CD4-positive, alpha-beta T cell treated with Interleukin-4 for 1 hour (primary cell): ENCODE measurements at places on chromosomes 2 and 18.

- DNase-seq = no peak
These were observed 171.3 kb downstream of the LOXHD1 start for GRCh38 chr18:46485675-46486194.

GRCh38 chr2:60898567-60898966 is 17.2 kb downstream of the REL start:
- no peak for DNase-seq

DNA sequence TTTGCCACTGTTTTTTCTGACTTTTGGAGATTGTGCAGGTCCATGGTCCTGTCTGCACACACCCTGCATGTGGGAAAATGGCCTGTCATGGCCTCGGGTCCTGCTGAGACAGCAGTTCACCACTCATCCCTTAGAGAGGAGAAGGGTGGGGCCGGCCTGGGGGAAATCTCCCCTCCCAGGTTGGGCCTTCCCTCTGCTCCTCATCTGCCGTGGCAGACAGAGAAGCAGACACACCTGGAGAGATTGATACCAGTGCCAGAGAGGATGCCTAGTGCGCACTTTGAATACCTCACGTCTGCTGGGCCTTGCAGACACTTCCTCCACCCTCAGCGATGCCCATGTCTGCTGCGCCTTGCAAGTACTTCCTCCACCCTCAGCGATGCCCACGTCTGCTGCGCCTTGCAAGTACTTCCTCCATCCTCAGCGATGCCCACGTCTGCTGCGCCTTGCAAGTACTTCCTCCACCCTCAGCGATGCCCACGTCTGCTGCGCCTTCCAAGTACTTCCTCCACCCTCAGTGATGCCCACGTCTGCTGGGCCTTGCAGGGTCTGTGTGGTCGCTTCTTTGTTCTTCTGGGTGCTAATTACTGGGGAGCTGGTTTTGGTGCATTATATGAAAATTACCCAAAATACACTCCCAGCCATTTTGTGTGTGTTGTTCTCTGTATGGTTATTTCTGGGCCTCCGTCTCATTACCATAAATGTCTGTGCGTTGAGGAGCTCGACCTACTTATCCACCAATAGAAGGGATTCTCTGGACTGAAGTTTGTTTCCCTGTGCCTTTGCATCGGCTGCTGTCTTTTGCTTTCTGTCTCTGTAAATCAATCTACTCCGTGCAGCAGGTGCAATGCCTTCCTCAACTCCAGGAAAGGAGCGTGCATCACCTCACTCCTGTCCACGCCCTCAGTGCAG is 186.9 kb upstream of the PXDN start:
- no peak for DNase-seq

GRCh38 chr2:148893906-148894305 is 18.9 kb downstream of the KIF5C start:
- DNase-seq = no peak

DNA sequence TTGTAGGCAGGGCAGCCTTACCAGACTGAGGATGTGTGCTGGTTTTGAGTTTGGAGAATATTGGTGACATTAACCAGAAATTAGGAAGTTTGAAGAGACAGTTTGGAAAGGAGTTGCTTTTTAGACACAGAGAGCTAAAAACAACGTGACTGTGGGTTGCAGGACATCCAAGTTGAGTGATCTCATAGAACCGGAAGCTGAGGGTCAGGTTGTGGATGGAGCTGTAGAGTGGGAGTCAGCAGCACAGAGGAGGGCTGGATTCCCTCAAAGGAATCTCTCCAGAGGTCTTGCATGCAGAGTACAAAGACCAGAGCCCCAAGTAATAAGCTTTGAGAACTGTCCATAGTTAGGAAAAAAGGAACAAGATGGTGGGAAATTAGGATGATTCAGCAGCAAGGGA is 9.3 kb downstream of the MAPRE3 start:
- DNase-seq = no peak

DNA sequence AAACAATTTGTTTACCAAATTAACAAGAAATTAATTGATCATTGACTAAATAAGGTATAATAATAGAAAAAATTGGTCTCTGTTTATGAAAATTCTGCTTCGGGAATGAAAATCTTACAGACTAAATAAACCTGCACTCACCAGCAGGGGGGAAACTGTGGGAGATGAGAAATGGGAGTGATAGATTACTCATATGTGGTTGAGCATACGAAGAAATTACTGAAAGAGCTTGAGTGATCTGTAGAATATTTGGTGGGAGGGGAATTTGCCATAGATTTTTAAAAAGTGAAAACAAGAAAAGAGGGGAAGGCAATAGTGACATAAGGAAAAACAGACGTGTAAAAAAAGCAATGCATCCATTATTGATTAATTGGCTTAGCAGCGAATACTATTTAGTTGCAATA is 2.2 kb downstream of the HMSD start:
- no peak for DNase-seq

GRCh38 chr2:216757532-216757931 is 62.2 kb upstream of the IGFBP5 start:
- no peak for DNase-seq

GRCh38 chr2:226743915-226744314 is 55.7 kb downstream of the IRS1 start:
- no peak for DNase-seq

- DNase-seq = no peak
These were observed 161.7 kb downstream of the SP3 start for GRCh38 chr2:173803449-173803848.

DNA sequence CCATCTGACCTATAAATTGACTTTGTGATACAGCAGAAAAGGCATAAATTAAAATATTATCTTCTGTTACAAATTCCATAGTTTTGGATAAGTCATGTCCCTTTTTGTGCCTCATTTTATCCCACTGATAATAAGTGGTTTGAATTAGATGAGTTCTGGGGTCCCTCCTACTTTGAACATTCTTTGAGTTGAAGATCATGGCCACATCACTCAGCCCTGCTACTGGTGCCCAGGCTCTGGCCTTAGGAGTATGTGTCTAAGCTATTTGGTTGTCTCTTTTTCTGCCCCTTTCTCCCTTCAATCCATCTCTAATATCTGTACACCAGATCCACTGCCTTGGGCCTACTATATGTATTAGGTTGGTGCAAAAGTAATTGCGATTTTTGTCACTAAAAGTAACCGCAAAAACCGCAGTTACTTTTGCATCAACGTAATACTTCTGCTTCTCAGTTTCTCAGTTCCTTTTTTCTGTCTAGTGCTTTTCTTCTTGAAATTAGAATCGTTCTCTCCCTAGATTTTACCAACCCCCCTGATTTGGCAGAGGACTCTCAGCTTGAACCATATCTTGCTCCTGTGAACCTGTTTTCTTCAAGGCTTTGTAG is 362.5 kb upstream of the TNP1 start:
- DNase-seq = peak; percentile 26

DNA sequence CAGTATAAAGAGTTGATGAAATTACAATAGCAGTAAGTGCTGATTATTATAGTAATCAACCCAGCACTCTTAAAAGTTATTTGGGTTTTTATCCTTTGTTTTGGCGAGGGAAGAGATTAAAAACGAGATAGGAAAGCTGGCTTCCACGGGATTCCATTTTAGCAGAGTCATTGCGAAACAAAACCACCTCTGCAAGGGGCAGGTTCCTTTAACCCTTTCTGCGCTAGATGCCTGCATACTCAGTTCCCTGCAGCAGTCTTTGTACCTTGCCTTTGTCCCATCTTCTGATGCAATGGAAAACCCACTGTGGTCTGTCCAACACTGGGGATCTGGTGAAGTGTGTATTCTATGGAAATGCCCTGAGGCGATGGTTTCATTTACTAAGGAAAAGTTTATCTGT is 2.7 kb downstream of the YPEL5 start:
- DNase-seq = no peak

GRCh38 chr18:62379051-62379450 is 53.9 kb downstream of the TNFRSF11A start:
- DNase-seq = no peak

DNA sequence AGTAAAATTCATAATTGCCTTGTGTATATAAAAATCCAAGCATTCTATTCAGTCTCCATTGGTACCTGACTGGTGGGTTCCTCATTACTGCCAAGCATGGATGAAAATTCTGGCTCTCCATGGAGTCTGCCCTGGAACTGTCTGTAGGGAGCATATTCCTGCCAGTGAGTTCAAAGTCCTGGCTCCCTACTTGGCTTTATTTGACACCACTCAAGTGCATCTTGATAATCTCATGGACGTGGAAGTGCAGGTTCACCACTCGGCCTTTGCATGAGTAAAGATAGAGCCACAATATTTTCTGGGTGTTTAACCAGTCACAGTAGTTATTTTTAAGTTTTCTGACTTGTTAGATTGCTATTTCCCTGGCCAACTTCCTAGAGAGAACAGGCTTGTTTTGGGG is 63.5 kb downstream of the CNTNAP5 start:
- no peak for DNase-seq

- no peak for DNase-seq
These were observed 607.3 kb downstream of the ERBB4 start for GRCh38 chr2:211931314-211931713.

DNA sequence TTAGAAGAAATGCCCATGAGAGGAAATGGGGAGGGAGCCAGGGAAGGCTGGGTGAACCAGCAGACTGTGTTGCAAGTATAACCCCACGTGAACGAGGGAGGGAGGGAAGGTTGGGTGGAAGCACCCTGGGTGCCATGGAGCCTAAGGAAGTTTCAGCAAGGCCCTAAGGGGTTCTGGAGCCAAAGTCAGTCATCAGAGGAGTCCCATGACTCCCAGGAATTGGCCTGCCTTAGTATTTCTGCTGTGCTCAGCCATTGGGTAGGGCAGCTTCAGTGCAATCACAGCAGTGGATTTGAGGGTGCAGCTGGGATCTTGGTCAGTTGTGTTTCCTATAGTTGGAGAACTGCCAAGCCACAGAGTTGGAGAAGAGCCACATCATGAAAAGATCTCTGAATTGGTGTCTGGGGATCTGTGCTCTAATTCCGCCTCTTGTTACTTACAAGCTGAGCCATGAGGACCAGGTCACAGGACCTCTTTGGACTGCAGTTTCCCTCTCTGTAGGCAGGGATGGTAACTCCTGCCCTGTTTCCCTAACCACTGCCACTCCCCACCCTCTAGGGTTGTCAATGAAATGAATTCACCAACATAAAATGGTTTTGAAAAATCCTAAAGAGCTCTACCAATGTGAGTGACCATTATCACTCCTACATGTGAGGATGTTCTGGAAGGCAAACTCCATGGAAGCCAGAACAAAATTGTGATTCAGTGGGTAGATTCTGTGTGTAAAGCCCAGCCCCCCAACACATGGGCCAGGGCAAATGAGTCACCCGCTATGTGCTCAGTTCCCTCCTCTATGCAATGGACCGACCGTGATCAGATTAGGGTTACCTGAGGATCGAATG is 108.9 kb downstream of the CLIP4 start:
- DNase-seq = no peak

GRCh38 chr2:25740810-25741381 is 67.5 kb upstream of the DTNB start:
- no peak for DNase-seq
